NCI-H524 (cell line): ENCODE measurements at places on chromosomes 1 and 21.

DNA sequence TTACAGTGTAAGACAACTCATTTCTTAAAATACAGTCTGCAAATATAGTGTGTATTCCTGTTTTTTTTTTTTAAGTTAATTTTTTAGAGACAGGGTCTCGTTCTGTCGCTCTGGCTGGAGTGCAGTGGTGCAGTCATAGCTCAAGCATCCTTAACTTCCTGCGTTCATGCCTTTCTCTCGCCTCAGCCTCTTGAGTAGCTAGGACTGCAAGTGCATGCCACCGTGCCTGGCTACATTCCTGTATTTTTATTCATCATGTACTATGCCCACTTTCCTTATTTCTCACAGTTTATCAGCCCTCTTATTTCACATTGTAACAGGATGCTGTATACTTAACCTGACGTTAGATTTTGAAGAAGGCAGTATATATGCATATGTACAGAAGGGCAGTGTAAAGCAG, 26.7 kb downstream of the MIER1 start:
- no peak for DNase-seq

DNA sequence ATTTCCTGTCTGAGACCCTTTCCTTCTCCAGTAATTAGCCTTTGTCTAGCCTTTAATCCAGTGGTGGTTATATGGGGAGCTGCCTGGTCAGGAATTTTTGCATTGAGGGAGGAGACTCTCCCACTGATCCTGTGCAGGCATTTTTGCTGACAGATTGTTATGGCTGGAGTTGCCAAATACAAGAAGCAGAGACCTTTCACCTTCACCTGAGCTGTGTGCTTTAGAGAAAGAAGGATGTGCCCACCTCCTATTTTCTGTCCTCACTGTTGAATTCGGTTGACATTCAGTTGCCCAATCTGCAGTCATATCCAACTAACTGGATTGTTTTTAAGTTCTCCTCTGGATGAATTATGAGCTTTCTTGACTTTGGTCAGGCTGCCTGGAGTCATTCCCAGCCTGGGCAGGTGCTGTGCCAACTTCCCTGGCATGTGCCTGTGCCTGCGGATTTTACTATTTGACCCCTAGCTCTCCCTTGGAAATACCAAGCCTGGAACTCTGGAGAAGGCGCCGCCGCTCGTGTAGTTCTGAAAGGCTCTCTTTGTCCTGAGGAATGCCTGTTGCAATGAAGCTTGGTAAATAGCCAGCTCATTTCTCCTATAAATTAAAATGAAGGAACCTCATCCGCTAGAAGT, 143.9 kb downstream of the NOS1AP start:
- DNase-seq, result no peak

DNA sequence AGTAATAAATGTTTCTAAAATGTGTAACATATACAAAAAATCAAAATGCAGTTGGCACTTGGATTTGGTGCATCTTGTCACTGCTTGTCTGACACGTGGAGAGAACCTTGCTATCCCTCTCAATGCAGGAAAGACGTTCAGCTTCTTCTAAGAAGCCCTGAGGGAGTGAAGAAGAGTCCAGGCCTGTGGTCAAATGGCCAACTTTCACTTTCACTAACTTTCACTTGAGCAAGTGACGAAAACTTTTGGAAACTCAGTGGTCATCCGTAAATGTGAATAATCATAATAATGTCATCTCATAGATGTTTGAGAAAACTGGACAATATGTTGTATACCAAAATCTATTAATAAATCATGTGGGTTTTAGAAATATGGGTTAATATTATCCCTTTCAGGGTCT, 61.9 kb downstream of the ERG start:
- no peak for DNase-seq

DNA sequence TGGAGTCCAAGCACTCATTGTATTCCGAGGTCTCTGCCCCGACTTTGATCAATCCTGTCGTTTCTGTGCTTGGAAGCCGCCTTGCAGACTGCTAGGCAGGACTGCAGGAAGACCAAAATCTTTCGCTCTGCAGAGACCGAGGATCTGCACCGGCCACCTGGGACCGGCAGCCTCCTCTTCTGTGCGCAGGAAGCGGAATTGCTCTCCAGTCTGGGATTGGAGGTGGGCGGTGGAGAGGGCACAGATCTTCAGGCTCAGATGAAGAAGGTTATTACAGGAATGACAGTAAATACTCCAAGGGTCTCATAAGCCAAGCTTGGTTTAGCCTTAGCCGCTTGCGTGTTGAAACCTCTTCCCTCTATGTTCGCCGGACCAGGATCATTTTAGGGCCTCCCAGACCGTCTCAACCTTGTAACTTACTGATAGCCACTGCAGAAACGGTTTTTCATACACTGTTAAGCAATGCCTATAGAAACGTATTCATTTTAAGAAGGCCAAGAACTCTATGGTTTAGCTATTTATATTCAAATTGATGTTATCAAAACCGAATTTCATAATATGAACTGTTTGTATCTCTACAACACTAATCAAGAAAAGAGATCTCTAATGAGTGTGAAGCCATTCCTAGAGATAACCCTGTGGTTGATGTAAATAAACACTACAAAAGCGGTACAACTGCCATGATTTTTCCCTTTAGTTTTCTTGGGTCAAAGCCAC, 1.1 kb downstream of the MIA3 start:
- DNase-seq, result peak; percentile 2

DNA sequence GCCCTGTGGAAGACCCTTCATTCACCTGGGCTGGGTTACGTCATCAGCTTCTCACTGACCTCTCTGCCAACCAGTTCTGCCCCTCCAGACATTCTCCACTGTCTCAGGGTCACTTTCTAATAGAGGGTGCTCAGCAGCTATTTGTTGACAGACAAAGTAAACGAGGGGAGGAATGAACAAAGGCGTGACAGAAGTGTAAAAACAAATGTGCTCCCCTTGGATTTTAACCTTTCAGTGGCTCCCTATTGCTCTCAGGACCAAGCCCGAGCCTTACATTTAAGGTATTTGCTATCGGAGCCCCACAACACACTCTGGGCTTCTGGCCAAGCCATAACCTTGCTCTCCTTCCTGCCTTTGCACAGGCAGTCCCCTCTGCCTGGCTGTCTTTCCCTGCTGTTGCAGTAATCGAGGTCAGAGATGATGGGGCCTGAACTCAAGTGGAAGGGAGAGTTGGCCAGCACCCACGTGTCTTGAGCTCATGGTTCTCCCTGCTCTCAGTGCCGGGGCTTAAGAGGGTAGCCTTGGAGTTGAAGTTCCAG, 9.3 kb upstream of the MARCKSL1 start:
- no peak for DNase-seq

DNA sequence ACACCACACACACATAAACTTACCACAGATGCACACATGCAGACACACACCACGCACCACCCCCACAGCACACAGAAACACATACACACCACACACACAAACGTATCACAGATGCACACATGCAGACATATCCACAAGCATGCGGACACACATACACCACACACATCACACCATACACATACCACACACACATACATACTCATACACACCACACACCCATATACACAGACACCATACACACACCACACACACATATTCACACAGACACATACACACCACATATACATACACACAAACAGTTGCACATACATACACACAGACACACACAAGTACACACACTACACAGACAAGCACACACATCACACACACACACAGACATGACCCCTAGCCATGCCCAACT, 37.5 kb upstream of the PDE9A start:
- no peak for DNase-seq

GRCh38 chr1:228308085-228308601, 98.5 kb downstream of the TRIM11 start:
- DNase-seq, result no peak

DNA sequence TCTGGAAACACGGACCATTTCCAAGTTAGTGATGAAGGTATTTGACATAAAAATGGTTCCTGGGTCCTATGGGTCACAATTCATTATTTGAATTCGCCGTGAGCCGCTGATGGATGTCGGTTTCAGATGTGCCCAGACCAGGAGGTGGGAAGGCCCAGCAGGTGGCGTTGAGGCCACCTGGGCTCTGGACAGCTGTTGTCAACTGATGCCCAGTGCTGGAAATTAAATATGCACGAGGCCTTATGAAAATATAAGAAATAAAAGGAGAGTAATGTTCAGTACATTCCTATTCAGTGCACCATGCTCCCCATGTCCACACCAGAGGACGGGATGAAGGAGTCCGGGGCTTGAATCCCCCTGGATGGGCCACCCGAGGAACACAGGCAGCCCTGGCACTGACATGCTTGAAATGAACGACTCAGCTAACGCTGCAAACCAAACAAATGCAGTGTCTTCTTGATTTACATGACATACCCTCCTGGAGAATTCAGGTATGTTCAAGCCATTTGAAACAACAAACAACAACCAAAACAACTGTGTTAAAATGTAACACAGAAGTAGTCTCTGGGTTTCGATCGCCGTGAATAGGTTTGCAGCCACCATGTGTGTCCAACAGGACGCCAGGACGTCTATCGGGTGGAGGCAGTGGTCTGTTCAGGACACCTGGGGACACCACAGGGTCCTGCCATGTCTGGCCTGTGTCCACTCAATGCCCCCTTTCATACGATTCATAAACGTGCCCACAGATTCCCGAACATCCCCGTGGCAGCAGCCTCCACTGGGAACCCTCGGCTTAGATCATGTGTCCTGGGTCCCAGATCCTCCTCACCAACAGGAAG, 6.1 kb downstream of the TFF3 start:
- DNase-seq, result no peak

GRCh38 chr21:36700295-36700970, 1.5 kb downstream of the SIM2 start:
- DNase-seq, result no peak

- no peak for DNase-seq
Observed at GRCh38 chr1:86147755-86148154, 8.8 kb downstream of the COL24A1 start.

DNA sequence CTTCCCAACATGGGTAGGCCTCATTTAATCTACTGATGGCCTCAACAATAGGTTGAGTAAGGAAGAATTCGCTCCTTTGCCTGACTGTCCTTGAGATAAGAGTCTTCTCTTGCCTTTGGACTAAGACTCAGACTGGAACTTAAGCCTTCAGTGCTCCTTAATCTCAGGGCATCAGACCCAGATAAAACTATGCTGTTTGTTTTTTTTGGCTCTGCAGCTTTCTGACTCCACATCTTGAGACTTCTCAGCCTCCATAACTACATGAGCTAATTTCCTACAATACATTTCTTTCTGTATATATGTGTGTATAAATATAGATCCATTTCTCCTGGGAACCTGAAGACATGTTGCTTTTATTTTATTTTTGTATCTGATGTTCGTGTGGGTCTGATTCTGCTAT, 1470.7 kb upstream of the PRMT6 start:
- no peak for DNase-seq

DNA sequence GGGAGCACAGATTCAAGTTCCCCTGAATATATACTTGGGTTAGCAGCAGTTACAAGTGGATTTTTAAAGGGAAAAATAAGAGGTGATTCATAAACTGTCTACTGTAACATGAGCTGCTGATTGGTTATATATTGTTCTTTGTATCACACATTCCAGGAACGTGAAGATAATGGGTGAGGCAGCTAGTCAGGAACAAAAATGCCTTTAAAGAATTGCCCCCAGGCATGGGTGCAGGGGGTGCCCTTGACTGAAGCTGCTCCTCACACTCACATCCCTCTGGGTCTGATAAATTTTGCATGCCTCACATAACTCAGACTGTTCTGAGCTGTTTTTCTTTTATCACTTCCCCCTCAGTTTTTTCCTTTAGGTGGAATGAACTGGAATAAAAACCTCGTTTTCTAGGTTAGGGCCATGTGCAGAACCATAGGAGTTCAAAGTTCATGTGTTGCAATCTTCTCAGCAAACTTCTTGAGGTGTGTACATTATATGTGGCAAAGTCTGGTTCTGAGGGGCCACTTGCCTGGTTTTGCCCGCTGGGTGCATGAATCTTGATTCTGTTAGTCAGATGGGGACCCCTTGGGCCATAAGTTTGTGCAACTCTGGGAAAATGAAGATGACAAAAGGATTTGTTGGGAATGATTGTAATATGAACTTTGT, 21.1 kb downstream of the TBX19 start:
- no peak for DNase-seq

- DNase-seq, result no peak
Observed at GRCh38 chr1:214010197-214010573, 22.4 kb downstream of the PROX1 start.

DNA sequence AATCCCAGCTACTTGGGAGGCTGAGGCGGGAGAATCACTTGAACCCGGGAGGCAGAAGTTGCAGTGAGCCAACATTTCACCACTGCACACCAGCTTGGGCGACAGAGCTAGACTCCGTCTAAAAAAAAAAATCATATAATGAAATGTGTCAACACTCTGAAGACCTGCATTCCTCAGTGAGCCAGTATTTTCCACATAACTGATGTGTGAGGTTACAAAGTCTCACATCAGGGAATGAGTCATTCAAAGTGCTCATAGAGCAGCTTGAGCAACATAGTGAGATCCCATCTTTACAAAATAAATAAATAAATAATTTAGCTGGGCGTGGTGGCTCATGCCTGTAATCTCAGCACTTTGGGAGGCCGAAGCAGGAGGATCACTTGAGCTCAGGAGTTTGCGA, 65.5 kb downstream of the CASZ1 start:
- no peak for DNase-seq

GRCh38 chr21:38911484-38912101, 105.9 kb downstream of the ETS2 start:
- DNase-seq, result no peak

GRCh38 chr1:14996133-14997050, 157.2 kb upstream of the TMEM51 start:
- DNase-seq, result no peak

- DNase-seq, result no peak
Observed at GRCh38 chr1:157469752-157470675, 82.3 kb downstream of the FCRL5 start.

- DNase-seq, result no peak
Observed at GRCh38 chr1:167503626-167504466, 14.5 kb downstream of the CD247 start.

GRCh38 chr1:98054786-98055185, 134.0 kb upstream of the DPYD start:
- no peak for DNase-seq

- no peak for DNase-seq
Observed at GRCh38 chr1:46996659-46997281, 26.7 kb upstream of the CYP4X1 start.

GRCh38 chr1:23202263-23202749, 15.0 kb downstream of the HTR1D start:
- DNase-seq, result no peak

GRCh38 chr1:109804660-109805059, 40.9 kb upstream of the EPS8L3 start:
- DNase-seq, result no peak
